ENCODE measurements at places on chromosomes 12 and 14.

DNA sequence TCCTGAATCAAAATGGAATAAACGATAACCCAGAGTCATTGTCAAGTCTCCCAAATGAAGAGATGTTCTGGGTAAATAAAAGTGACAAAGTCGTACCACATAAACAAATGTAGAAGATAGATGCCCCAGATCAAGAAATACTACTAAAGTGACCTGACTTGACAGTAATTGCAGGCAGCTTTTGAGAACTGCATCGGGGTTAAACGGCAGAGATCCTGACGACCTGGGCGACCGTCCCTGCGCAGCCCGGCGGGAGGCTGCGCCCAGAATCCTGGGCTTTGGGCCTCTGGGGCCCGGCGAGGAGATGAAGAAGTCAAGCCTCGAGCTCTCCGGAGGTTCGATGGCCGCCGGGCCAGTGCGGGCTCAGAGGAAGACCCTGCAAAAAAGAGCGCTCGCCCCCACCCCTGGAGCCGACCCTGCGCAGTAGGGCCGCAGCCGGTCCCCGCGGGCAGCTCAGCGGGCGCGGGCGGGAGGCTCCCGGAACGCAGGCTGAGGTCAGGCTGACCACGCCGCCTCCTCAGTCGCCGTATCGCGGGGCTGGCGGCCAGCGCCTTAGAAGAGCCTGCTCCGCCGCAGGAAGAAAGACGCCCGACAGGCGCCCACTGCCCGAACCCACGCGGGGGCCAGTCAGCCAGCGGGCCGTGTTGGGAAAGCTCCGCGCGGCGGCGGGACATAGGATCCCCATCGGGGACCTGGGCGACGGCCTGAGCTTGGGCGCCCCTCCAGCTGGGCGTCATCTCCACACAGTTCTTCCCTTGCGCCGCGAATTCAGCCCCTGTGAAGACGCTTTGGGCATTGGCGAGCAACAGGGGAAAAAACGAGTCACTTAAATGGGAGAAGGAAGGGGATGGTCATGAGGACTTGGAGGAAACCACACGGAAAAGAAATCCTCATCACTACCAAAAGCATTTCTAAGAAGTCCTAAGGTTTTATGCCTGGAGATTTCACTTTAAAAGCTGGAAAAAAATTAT, 16.0 kb downstream of the NKX2-1 start:
- no peak for DNase-seq

- no peak for DNase-seq
Observed at GRCh38 chr14:68840454-68840853, 47.6 kb upstream of the ZFP36L1 start.

GRCh38 chr12:111297703-111298426, 71.0 kb downstream of the PHETA1 start:
- no peak for DNase-seq

DNA sequence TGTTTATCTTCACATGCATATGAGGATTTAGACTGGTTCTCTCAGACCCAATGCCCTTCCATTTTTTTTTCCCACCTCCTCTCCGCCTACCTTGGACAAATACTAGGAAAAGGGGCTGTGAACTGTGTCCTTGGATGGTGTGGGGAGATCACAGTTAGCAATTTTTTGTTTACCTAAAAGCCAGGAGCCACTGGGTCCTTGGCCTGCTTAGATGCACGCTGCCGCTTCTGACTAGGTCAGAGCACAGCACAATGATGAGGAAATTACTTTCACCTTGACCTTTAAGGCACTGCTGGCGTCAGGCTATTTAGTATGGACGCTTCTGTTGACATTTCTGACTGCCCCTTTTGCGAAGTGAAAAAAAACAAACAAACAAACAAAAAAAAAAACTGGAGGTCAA, 1.9 kb downstream of the CCDC38 start:
- DNase-seq = no peak

GRCh38 chr14:22410497-22410896, 178.5 kb downstream of the DAD1 start:
- DNase-seq = no peak

- no peak for DNase-seq
Observed at GRCh38 chr14:103528146-103528586, 830 bp upstream of the TRMT61A start.
